Left ventricle myocardium inferior (tissue), 1 donor: ENCODE measurements at places on chromosomes 16 and 17.

GRCh38 chr17:74211912-74212208, 1.5 kb upstream of the TTYH2 start:
- no peak for DNase-seq

GRCh38 chr17:55237841-55238178, 26.9 kb upstream of the HLF start:
- DNase-seq, result no peak

DNA sequence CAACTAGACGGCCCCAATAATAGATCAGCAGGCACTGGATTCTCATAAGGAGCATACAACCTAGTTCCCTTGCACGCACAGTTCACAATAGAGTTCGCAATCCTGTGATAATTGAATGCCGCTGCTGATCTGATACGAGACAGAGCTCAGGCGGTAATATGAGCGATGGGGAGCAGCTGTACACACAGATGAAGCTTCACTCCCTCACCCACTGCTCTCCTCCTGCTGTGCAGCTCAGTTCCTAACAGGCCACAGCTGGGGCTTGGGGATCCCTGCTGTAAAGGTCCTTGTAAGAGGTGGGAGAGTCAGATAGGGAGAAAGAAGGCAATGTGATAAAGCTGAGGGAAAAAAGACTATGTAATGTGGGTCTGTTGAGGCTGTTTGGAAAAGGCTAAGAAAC, 577.5 kb downstream of the RBFOX1 start:
- no peak for DNase-seq

DNA sequence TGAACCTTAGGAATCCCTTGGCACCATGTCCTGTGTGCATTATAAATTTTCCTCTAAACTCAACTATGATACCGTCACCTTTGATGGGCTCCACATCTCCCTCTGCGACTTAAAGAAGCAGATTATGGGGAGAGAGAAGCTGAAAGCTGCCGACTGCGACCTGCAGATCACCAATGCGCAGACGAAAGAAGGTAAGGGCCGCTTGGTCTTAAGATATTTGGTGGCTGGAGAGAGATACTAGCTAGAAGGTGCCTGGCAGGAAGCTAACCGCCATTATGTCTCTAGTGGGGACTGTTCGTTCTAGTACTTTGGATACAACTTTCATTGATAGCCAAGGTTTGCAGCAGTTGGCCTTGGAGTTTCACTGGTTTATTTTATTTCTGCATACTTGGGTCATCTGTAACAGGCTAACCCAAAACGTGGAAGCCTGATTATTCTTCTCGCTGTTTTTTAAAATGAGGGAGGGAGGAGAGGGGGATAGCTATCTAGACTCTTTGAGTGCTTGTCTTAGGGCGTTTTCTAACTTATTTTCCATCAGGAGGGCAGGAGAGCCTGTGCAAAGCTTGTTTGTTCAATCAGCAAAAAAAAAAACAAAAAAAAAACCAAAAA, 1.3 kb downstream of the RBBP6 start:
- no peak for DNase-seq

DNA sequence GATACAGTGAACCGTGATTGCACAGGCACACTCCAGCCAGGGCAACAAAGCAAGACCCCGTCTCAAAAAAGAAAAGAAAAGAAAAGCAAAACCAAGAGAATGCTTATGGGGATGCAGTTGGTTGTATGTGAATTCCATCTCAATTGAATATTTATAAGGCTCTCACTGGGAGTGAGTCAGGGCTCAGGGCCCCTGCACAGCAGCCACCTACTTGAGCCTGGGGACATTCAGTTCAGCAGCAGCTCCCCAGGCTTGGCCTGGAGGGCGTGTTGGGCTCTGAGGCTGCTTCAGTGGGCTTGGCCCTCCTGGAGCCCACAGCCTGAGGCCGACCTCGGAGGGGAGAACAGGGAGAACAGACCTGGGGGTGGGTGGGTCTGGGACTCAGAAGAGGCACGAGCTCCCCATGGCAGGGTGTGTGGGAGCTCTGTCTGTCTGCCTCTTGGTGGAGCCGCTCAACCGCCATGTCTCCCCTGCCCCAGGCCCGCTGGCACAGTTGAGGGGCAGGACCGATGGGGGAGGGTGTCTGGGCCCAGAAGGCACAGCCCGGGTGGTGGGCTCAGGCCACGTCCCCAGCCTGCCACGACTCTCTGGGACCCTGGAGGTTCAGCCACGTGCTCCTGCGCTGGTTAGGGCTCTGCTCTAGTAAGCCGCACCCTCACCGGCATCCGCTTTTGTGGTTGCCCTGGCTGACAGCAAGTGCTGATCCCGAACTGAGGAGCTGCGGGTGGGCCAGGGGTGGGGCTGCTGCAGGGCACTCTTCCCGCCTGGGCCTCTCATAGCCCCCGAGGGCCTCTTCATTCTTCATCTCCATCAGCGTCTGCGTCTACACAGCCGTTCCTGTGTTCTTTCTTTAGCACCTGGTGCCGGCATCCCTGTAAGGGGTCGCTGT, 24.8 kb downstream of the ZFPM1 start:
- no peak for DNase-seq

GRCh38 chr16:69188236-69188549, 1.2 kb downstream of the SNTB2 start:
- DNase-seq, result no peak

DNA sequence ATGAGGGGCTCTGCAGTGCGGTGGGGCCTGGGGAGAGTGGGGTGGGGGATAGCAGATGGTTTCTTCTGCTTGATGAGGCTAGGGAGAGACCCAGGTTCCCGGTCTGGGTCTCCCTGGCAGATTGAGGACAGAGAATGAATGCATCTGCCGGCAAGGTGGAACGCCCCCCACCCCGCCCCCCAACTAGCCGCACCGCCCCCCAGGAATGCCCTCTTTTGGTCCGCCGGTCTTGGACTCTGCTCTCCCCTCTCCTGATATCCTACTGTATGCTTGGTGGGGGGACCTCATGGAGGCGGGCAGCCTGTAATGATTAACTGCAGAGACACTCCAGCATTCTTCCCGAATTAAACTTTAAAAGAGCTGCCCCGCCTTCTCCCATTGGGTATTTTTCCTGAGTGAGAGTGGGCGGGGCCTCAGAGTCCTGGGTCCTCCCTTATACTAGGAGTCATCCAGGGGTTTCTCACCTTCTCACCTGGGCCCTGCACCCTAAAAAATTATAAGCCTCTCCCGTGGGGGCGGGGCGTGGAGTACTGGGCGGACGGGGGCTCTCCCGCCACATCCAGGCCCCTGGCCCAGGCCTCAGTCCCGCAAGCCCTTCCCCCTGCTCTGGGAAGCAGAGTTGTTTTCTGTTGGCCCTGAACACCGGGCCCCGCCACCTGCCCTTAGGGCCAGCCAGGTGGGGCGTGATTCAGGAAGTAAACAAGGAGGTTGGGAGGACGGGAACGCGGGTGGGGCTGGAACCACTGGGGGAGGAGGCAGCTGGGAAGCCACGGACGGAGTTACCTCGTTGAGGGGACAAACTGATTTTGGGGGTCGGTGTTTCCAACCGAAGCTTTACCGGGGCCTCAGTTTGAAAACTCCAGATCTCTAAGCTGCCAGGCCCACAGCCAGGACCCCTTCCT, 1.5 kb downstream of the GRB7 start:
- DNase-seq, result no peak

GRCh38 chr17:28295677-28296578, 23.1 kb upstream of the TMEM97 start:
- DNase-seq, result no peak

DNA sequence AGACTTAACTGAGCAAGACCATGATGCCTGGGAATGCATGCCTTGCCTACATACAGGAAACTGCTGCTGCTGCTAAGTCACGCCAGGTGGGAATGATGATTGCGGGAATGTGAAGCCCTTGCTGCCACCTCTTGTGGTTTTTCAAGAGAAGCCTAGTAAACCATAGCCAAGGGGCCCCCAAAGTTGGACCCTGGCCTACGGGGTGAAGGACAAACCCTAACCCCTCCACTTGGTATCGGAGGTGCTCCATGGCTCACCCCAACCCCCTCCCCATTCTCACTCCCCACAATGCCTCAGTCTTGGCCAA, 233.9 kb downstream of the ZNF423 start:
- no peak for DNase-seq

DNA sequence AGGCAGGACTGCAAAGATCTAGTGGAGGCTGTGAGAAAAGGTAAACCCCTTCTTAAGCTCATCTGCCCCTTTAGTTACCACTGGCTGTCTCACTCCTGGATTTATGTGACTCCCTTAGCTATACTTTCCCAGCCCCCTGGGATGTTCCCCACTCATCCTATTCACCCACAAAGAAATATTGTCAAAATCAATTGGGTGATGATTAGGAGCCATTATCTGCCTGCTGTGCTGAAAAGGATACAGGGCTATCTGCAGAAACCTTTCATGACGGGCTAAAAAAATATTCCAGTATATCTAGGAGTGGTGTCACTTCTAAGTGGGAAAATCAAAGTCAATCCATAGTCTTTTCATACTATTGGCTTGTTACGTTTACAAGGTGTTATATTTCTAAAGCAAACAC, 8.0 kb upstream of the GNAO1 start:
- DNase-seq, result no peak

GRCh38 chr17:21817791-21818364, 125.6 kb downstream of the KCNJ18 start:
- DNase-seq, result no peak

- no peak for DNase-seq
Observed at GRCh38 chr17:77366558-77367245, 225.9 kb downstream of the SEC14L1 start.

- DNase-seq, result no peak
Observed at GRCh38 chr16:11791144-11791828, 5.8 kb downstream of the ZC3H7A start.
